ENCODE measurements at places on chromosomes 12 and 14.

DNA sequence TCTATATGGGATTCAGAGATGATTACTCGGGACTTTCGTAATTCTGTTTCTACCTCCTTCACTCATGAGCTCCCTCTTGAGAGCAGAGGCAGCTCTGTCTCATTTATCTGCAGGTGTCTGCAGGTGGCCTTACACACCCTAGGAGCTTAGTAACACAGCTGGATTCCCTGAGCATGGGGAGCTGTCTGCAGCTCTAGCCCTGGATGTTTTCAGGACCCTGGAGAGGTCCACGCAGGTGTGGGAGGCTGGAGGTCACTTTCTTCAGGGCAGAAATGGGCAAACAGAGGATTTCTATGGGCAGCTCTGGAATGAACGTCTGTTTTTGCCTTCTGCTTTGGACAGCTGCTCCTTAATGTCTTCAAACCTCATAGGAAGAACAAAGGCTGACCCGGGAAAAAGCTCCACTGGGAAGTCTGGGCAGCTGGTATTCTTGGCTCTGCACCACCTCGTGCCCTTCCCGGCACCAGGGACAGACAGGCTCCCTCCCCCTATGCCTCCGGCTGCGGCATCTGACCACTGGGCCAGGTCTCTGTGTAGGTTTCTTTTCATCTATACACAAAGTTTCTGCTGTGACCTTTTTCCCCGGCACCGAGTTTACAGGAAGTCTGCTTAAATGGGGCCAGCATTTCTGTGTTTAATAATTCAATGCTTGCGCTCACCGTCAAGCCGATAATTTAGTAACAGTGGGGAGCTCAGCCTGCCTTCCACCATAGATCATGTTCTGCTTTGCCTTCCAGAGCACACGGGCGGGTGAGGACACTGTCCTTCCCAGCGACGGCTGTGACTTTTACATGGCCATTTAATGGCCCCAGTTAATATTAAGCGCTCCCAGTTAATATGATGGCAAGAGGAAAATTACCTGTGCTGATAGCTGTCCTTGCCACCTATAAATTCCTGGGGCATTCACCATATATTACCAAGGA, 320.2 kb upstream of the SFSWAP start:
- DNase-seq: peak; percentile 2

GRCh38 chr14:104221636-104222369, 83.4 kb downstream of the KIF26A start:
- no peak for DNase-seq

GRCh38 chr14:94132285-94132887, 3.0 kb upstream of the IFI27L2 start:
- DNase-seq: peak; percentile 77

DNA sequence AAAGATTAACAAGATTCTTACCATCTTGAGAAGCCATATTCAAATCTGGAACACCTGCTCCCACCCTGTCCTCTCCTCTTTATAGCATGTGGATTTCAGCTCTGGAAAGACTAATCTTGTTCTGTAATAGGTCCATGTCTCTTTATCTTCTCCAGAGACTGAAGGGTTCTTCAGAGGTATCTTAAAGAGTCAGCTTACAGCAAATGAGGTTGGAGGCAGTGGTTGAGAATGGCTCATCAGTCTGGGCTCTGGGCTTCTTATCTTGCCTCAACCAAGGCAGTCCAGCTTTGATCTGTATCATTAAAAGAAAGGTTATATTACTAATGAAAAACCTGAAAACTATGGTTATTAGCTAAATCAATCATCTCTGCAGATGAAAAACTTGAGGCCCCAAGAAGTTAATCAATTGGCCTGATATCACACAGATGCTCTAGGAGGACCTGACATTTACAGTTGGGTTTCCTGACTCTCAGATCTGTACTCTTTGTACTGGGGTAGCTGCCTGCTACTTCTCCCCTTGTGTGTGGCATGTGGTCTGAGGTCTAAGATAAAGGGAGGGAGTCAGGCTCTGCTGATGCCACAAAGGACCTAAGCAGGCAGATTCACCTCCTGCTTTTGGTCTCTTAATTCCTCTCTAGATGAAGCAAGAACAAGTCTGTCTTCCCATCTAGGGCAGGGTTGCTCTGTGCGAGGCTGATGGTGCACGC, 1.7 kb upstream of the AKAP6 start:
- DNase-seq: no peak

- no peak for DNase-seq
Measured at GRCh38 chr14:95061317-95062093, 95.8 kb downstream of the DICER1 start.

DNA sequence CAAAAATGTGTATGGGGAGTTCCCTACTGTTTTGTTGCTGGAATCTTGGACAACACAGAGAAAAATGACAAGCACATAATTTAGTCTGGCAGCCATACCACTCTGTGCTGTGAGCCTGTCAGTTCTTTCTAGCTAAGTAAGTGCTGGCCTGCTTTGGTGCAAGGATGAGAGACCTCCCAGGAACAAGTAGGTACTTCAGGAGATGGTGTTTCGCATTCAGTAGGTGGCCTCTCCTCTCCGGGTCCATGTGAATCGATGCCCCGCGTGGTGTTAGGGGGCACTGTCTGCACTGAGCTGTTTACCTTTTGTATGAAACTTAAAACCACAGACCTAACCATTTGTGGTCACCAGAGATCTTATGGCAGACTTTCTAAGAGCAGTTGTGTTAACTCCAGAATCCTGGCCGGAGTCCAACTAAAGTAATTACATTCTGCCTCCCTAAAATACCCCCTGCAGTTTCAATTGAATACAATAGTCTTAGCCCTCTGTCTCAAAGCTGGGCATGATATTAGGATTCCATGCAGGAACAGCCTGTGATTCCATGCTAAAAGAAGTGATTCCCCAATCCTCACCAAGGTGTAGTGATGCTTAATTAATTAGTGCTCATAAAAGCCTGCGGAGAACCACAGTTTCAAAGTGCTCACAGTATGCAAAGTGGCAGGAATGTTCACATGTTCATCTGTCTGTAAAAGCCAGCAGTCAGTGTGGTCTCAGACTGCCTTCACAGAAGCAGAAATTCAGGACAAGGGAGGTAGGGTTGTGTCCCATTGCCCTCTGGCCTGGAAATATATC, 64.2 kb downstream of the LLPH start:
- no peak for DNase-seq

DNA sequence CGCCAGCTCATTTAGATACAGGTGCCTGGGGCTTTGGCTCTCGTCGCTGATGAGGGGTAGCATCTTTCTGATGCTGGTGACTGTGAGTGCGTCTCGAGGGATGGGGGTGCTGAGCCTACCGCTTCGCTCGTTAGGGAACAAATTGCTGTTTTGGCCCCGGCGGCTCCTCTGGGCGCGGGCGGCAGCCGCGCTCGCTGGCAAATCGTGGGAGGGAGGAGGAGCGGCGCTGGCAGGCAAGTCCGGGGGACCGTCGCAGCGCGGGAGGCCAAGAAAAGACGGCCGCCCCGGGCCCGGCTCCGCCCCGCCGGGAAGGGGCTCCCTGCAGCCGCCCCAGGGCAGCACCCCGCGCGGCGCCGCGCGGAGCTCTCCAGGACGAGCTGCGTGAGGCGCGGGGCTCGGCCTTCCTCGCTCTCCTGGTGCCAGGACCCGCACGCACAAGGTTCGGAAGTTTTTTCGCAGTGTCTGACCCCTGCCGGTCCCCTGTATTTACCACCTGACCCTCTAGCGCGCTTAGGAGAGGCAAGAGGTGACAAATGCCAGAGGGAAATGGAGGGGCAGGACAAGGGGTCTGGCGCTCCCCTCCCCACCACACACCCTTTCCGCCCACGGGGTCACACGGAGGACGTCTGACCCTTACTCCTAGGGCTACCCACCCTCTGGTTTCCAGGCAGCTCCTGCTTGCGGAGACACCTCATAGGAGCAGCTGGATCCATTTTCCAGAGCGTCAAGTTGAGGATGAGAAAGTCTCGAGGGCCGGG, 899 bp upstream of the KCNH3 start:
- DNase-seq: peak; percentile 37

GRCh38 chr14:65926935-65927700, 514.6 kb downstream of the FUT8 start:
- DNase-seq: peak; percentile 21

DNA sequence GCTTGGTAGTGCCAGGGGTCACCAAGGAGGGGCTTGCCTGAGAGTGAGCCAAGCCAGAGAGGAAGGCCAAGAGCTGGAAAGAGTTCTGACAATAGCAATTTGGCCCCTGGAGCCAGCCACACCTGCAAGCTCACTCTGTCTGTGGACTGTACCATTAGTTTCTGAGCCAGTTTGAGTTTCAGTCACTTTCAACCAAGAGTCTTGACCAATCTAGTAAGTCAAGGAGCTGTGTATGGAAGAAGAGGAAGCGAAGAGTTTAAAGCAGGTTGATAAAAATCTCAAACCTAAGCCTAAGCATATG, 38.5 kb downstream of the NT5DC3 start:
- DNase-seq: no peak

DNA sequence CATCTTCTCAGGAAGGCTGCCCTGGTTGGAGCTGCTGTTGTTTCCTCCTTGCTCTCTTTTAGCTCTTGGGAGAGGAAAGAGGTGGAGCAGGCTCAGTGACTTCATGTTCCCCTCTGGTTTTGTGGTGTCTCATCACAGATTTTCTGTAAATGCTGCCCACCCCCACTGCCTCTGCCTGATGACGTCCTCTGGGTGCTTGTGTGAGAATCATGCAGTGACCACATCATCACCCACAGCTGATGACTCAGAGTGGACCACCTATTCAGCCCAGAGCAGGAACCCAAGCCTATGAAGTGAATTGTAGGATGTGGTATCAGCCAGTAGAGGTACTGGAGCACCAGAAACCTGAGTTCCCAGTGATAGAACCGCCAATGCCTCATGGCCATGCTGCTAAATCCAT, at the start of gene GZMB:
TSS of gene GZMB (minus strand) at position 33 of the 400 bp plus-strand sequence. CDS start at position 3, 30 bp downstream.
- DNase-seq: no peak

DNA sequence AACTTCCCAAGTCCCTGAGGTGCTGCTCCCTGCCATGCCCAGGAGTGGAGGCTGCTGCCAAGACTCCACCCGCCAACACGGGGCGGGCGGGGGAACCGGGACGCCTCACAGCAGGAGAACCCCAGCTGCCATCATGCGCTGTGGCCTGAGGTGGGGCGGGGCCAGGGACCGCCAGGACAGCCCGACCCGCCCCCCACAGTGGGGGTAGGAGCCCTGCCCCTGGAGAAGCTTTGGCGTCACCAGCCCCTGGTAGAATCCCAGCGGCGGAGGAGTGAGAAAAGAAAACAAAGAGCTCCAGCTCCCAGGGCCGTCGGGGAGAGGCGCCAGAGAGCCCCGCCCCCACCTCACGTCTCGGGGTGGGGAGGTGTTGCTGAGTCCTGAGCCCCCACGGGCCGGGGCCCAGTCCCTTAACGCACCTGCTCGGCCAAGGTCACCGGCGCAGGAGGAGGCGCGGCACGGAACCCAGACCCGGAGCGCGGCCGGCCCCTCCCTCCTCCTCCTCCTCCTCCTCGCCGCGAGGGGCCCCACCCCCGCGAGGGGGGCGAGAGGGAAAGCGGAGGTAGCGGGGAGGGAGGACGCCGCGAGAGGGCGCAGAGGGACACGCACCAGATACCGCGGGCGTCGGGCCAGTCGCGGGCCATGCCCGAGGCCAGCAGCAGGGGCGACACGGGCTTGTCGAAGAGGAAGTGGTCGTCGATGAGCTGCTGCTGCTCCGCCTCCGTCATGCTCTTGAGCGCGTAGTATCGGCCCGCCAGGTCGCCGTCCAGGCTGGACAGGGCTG, 1.8 kb downstream of the CKB start:
- DNase-seq: peak; percentile 86

Measured in erythroblast (primary cell).